ENCODE measurements at places on chromosomes 4 and X.

DNA sequence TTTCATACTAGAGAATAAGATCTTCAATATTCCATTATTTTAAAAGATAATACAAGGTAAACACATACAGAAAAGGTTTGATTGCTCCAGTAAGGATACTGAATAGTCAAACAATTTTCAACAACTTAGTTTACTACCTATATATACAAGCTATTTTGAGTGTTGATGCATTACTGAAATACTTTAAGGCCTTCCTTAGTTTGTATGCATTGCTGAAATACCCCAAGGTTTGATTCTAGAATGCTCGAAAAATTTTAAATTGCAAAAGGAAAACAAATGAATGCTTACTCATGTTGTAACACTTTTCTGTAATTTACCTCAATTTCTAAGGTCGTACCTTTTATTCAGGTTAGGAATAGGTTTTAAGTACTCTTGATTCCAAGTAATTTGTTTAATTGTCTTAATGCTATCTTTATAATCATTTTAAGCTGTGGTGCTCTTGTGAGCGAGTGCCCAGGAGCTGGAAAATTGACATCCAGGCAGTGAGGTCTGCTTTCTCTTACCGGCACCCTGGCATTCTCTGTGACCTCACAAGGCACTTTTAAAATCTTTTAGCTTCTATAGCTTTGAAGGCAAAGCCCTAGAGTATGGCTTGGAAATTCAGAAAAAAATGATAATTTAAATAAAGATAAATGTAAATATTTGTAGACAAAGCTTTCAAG lies 114.0 kb downstream of the BMPR1B start:
- no peak for DNase-seq

- DNase-seq: peak; percentile 14
Observed at GRCh38 chrX:45850775-45851433, 650.2 kb upstream of the DIPK2B start.

- DNase-seq: no peak
Observed at GRCh38 chr4:36264207-36264826, 17.1 kb upstream of the DTHD1 start.

DNA sequence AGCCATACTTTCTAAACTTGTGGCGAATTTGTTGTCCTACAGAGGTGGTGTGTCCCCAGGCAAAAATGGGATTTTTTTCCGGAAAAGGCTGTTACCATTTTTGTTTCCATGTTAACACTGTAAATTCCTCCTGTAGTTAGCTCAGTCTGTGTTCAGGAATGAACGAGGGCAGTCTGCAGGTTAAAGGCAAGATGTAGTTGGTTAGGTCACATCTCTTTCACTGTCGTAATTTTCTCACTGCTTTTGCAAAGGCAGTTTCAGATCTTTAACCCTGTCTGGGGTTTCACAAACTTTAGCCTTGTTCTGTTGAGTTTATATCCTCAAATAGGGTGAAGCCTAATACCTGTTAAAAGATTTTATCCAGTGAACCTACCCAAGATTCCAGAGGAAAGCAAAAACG lies 50.5 kb upstream of the PUDP start:
- no peak for DNase-seq

GRCh38 chr4:2596611-2597010 lies 60.2 kb downstream of the FAM193A start:
- no peak for DNase-seq

GRCh38 chrX:56231537-56232090 lies 542 bp upstream of the KLF8 start:
- DNase-seq: no peak

- no peak for DNase-seq
Observed at GRCh38 chr4:176230836-176231235, 35.5 kb upstream of the SPATA4 start.

- DNase-seq: no peak
Observed at GRCh38 chr4:122901247-122902010, 21.0 kb downstream of the NUDT6 start.
